Frontal cortex (tissue), 4 donors: ENCODE measurements at places on chromosomes 1 and 21. TPM values are rescaled to one million over a fixed set of nuclear protein-coding genes. Genes with fewer than 3 reads are reported as not detected.

The SH2D1B gene
- not detected for total RNA-seq

The RNF207 gene
- 4.5 TPM for total RNA-seq

GRCh38 chr21:14120091-14120734 lies 90.5 kb downstream of the LIPI start:
- no peak for DNase-seq

The LRRIQ3 gene
- 0.82 TPM for total RNA-seq

GRCh38 chr1:30313584-30313983 lies 409.8 kb downstream of the MATN1 start:
- no peak for DNase-seq

The OSCP1 gene
- total RNA-seq, result 20.8 TPM

- DNase-seq, result no peak
Measured at GRCh38 chr1:162075862-162076261, 6.4 kb downstream of the NOS1AP start.
